ENCODE measurements at places on chromosomes 5 and 9.

DNA sequence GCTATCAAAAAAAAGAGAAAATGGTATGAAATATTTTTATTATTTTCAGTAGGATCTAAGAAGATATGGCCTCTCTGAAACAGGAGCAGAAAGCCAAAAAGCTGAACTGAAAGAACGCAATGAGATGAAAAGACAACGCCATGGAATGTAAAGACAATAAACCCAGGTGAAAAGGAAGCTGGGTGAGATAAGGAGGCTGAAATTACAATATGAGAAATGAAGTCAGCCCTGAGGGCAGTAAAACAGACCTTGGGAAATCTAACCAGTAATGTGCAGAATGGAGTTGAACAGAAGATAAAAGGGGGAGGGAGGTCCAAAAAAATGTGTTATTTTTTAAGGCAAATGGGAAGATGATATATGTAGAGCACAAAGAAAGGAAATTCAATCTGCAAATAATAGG is 265.3 kb downstream of the ENC1 start:
- no peak for DNase-seq

- peak; percentile 55 for DNase-seq
Measured at GRCh38 chr5:83472508-83473345, 1.2 kb downstream of the VCAN start.

- DNase-seq = no peak
Measured at GRCh38 chr9:105539452-105539851, 18.5 kb upstream of the FKTN start.

DNA sequence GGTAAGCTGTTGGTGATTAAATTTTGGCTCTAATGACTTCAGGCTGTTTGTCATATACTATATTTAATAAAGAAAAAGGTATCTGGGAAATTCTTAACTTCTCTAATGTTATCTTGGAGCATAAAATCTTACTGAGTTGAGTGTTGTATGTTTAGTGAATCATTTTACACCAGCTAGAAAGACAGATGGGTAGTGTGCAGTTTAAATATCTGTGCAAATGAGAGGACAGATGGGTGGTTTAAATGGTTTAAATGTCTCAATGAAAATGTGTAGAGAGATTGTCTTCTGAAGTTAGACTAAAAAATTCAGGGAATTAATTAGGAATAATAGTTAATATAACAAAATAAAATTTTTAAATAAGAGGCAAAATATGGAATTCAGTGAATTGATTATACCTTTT is 114.5 kb downstream of the FER start:
- DNase-seq = no peak

- DNase-seq = no peak
Measured at GRCh38 chr5:17105744-17106418, 111.5 kb upstream of the BASP1 start.

GRCh38 chr9:97632248-97632984 is 752 bp downstream of the TSTD2 start:
- DNase-seq = peak; percentile 90

- DNase-seq = peak; percentile 44
Measured at GRCh38 chr5:108148715-108149139, 233.2 kb downstream of the FBXL17 start.

DNA sequence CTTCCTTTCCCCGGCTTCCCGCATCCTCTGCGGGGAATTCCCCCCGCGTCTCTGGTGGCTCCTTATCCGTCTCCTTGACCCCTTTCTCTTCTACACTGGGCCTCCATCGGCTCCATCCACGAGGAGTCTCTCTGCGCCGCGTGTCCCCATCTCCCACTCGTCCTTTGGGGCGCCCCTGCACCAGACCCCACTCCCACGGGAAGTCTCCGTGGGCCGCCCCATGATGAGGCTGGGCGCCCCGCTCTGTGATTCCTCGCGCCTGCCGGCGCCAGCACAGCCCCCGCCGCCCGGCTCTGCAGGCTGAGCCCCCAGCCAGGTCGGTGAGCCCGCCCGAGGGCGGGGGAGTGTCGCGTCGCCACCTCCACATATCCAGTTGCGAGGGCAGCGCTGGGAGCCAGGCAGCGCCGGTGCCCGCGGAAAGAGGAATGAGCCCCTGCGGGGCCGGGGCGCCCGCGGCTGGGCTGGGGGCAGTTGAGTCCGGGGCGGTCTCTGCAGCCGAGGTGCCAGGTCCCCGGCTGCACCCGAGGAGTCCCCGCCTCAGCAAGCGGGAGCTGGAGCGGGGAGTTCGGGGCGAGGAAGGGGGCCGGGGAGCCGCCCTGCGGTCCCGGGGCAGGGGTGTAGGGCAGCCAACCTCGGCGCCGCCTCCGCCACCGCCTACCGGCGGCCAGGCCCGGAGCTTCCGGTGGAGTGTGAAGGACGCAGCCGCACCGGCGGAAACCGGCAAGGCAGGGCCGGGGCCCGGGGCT is 2.1 kb upstream of the TRAF1 start:
- peak; percentile 65 for DNase-seq

DNA sequence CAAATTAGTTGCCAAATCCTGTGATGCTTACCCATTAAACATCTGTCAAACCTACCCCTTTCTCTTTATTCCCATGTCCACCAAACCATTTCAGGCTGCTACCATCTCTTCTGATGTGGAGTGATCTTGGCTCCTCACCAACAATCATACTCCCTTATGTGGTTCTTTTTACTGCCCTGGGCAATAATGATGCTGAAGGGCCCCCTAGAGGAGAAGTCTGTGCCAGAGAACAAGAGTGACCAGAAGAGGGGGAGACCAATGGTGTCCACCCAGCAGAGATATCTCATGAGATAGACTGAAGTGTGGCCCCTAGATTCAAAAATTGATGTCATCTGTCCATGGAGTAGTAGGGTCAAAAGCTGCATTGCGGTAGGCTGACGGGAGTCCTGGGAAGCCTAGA is 10.9 kb downstream of the LRRC70 start:
- no peak for DNase-seq

DNA sequence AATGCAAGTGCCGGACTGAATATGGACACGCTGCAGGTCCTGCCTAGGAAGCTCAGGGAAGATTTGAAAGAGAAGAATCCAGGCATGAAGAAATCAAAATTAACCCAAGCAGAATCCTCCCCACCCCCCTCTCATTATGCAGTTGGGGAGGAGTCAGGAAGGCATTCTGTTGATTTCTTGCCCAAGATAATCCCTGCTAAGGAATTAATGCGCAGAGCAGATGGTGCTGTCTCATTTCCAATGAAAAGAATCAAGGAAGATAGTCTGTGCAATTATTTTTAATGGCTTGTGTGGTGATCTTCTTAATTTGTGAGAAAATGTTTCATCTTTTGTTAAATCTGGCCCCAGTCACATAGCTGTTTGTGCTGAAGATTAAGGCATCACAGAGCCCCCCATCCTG is 145.0 kb downstream of the ZNF462 start:
- DNase-seq = no peak

DNA sequence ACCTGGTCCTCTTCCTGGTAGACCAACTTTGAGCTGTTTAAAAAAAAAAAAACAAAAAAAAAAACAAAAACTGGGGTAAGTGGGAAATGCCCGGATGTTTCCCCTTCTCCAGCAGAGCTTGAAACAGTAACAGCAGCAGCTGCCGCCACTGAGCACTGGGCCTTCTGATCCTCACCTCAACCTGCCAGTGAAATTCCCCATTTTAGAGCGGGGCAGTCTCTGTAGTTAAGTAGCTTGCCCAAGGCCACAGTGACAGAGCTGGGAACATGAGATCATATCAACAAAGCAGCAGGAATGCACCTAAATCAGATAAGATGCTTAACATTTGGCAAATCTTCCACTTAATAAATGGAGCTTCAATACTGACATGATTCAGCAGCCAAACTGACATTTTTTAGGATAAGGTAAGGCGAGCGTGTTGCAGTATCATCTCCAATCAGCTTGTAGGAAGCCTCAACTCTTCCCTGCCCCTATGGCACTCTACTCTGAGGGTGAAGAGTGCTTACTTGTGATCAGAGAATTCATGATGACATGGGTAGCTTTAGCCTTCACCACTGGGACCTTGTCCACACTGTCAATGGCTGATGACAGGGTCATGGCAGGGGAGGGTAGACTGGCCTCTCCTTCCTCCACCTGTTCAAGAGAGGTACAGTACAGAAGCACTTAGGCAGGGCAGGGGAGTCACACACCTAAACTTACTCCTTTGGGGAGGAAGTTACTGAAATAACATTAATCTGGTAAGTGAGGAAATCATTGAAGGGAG is 9.3 kb downstream of the KIAA1191 start:
- peak; percentile 17 for DNase-seq

GRCh38 chr9:69672596-69673310 is 582 bp upstream of the APBA1 start:
- peak; percentile 91 for DNase-seq

- no peak for DNase-seq
Measured at GRCh38 chr5:58094031-58094430, 365.9 kb downstream of the PLK2 start.

GRCh38 chr9:108053555-108054061 is 564.0 kb upstream of the KLF4 start:
- peak; percentile 43 for DNase-seq

All from mesenchymal stem cell (in vitro differentiated cells and primary cell).